ENCODE measurements at places on chromosomes 5 and 9.

GRCh38 chr9:81789721-81790120 is 100.4 kb upstream of the TLE1 start:
- DNase-seq: no peak

DNA sequence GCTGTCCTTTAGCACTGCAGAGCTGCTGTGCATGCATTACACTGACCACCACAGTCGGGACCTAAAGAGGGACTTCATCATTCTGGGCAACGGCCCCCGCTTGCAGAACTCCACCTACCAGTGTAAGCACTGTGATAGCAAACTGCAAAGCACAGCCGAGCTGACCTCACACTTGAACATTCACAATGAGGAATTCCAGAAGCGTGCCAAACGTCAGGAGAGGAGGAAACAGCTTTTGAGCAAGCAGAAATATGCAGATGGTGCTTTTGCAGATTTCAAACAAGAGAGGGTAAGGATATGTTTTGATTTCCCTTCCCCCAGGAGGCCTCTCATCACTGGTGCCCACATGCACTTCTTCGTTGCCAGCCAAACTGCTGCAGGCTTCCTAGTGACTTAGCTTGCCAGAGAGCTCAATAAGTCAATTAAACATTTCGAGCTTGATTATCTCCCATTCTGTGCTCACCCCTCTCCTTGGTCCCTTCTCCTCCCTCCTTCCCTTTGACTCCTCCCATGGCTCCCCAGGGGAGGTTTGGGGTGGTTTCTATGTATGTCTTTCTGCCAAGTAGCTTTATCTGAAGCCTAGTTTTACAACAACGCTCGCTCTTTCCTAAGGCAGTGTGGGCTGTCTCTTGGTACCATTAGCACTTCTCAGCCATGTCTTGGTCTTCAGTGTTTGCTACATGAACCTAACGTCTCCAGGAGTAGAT is 66.7 kb downstream of the ZNF462 start:
- no peak for DNase-seq

DNA sequence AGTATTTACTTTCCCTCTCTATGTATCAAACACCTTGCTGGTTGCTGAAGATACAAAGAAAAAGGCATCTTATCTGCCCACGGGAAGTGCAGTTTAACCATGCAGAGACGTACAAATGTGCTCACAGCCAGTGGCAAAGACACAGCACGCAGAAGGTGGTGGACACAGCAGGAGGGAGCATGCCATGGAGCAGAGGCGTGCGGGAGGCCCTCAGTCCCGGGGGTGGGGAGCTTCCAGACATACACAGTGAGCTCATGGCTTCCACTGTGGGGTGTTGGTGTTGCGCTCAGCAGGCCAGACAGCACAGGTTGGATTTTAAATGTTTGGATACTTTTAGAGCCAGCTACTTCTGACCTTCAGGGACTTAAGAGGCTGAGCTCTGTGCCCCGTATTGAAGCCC is 8.8 kb upstream of the BARX1 start:
- DNase-seq: no peak

DNA sequence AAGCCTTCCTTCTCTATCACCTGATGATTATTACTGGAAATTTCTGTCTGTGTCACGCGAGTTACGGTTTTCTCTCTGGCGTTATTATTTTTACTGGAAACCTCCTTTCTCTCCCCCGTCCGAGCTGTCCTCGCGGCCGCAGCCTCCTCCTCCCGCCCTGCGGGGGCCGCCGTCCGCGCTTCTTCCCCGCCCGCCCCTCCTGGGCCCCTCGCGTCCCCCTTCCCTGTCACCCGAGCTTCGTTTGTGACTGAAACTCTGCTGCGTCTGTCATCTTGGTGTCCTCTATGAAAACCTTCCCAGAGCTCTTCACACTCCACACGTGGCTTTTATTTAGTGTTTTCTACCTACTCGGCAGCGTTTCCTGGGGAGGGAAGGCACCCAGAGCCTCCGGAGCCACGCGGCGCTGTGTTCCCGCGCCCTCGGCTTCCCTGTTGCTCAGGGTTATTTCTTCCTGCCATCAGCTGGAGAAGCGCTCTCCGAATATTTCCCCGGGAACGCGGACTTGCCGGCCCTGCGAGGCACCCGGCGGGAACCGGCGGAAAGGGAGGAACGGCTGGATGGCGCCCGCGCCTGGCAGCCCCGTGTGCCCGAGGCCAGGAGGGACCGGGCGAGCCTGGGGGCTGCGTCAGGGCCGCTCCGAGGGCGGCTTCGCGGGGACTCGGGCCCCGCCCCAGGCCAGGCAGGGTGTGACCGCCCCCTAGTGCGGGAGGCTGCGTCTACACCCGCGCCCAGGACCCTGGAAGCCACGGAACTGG is 33.9 kb downstream of the TRIP13 start:
- DNase-seq: no peak

DNA sequence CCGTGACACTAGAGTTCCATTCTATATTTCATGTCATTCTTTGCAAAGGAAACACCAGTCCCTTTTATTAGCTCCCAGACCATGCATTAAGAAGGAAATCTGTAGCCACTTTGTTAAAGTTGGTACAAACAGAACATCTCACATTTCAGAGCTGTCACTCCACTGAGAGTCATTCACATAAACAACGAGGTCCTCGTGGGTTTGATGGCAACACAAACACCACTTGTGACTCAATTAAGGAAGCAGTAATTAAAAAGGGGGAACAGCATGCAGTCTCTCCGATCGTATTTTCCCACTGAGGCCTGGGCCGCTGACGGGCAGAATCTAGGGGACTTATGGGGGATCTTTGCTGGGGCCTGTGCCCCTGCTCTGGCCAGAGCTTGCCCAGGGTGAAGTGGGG is 94.2 kb upstream of the ZNF618 start:
- DNase-seq: no peak

GRCh38 chr9:126809068-126809467 is 4.2 kb downstream of the ZBTB43 start:
- no peak for DNase-seq

DNA sequence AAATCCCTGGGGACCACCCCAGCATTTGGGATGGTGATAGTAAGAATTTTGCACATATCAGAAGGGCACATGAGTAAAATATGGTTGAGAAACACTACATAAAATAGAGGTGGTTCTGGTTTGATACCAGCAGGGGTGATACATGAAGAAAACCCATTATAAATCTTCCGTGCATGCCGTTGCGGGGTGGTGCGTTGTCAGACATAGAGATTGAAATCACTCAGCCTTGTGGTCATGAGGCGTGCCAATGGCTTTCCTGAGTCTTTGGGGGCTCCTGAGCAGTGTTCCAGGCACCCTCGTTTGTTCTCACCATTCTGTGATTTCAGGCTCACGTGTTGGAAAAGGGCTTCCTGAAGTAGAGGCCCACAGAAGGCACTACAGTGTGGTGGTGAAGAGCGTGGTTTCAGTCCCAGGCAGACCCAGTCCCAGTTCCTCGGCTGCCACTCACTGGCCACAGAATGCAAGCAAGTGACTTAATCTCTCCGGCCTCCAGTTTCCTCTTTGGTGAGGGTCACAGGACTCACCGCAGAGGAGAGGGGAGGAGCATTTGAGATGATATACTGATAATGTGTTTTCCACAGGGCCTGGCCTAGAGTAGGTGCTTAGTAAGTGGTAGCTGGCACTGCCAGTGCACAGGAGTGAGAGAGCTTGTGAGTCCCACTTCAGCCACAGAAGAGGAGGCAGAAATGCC is 20.5 kb upstream of the GLRX start:
- DNase-seq: peak; percentile 35

GRCh38 chr5:121628783-121629182 is 222.9 kb upstream of the FTMT start:
- DNase-seq: no peak

DNA sequence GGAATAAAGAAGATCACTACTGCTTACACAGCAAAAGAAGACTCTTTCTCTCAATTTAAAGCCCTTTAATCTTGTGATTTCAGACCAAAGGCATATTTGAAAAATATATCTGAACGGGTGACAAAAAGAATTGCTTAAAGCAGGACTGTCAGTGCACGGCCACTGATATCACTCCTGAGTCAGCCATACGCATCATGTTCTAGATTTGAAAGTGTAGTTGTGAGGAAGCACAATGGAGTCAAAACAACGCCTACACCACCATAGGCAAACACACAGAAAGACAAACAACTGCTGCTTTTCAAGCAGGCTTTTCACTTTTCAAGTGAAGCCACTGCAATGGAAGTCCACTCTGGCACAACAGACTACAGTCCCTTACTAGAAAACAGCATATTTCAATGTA is 141.7 kb downstream of the AUH start:
- DNase-seq: no peak

GRCh38 chr5:61768692-61769281 is 436.7 kb downstream of the ZSWIM6 start:
- DNase-seq: no peak

DNA sequence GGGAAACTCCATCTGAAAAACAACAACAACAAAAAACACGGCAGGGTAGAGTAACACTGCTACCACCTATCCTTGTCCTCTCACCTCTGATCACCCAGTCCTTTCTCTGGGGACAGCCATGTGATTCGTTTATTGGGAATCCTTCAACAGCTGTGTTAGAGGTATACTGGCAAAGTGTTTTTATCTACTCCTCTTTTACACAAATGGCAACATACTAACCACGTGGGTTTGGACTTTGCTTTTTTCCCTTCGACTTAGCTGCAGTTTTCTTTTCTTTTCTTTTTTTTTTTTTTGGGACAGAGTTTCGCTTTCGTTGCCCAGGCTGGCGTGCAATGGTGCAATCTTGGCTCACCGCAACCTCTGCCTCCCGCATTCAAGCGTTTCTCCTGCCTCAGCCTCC is 11.2 kb upstream of the SET start:
- no peak for DNase-seq

GRCh38 chr9:4922730-4923129 is 62.3 kb upstream of the JAK2 start:
- no peak for DNase-seq

GRCh38 chr9:82797534-82797933 is 265.4 kb downstream of the RASEF start:
- DNase-seq: no peak

GRCh38 chr9:12538842-12539579 is 154.2 kb upstream of the TYRP1 start:
- DNase-seq: no peak

DNA sequence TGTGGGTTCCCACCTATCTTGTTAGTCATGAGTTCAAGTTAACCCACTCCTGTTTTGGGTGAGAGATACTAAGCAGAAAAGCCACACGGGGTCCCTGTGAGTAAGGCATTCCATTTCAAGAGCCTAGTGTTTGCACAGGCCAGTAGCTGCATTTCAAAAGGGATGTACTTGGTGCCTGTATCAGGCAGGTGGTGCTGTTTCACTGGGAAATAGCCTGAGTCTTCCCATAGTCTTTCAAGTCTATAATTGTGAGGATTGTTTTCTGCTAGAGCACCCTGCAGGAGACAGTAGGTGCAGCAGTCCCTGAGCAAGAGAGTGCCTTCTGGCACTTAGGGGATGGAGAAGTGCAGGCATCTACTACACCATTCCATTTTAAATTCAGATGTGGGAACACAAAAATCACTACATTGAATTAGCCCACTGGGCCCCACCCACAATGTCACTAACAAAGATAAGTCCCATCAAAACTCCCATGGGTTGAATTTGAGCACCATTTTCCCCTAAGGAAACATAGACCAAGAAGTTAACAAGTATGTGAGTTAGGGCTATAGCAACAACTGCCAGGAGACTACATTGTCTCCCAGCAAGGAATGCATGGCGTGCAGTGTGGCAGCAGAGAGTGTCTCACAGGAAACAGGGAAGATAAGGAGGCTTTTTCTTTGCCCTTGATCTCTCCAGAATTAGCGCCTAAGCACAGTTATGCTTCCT is 263.2 kb downstream of the COX7C start:
- DNase-seq: no peak

DNA sequence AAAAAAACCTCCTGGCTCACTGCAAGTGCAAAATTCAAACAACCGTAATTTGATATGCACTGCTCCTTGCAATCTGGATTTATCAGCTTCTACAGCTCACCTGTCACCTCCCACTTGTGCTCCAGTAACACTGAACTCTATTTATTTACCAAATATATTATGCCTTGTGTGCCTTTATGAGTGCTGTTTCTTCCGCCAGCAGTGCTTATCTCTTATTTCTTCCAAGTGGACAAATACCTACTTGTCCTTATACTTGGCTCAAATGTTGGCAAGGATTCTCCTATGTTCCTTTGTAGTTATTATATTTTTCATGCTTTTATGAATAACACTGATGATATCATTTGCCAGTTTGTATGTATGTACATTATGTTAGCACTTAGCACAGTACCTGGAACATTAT is 145.7 kb upstream of the ARRDC3 start:
- no peak for DNase-seq

- no peak for DNase-seq
Measured at GRCh38 chr9:106751681-106752080, 111.3 kb upstream of the ZNF462 start.

GRCh38 chr5:133809801-133810200 is 158.6 kb downstream of the C5orf15 start:
- DNase-seq: no peak

GRCh38 chr5:20248118-20248517 is 260.1 kb upstream of the CDH18 start:
- no peak for DNase-seq

DNA sequence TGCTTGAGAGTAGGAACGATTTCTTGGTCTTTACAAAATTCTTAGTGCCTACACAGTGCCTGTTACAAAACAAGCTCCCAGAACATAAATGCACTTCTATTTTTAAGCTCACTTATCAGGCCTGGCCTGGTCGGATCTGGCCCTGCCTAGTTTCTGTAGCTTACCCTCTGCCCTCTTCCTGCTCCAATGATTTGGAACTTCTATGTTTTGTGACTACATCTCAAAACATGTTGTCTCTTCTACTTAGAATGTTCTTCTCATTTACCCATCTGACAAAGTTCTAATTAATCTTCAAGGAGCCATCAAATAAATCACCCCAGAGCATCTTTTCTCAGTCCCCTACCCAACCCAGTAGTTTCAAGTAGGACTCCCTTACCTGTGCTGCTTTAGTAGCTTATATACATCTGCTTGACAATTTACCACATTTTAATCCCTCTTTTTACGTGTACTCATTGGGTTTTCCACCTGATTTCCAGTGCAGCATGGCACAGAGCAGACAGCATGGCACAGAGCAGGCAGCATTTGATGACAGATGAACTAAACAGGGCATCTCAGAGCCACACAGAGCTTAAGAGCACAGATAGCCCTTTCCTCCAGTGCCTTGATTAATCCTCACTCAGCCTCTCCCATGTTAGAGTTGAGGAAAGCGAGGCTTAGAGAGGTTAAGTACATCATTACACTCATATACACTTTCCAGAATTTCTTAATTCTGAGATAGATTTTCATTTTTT is 171.9 kb downstream of the MAPKAP1 start:
- DNase-seq: no peak

DNA sequence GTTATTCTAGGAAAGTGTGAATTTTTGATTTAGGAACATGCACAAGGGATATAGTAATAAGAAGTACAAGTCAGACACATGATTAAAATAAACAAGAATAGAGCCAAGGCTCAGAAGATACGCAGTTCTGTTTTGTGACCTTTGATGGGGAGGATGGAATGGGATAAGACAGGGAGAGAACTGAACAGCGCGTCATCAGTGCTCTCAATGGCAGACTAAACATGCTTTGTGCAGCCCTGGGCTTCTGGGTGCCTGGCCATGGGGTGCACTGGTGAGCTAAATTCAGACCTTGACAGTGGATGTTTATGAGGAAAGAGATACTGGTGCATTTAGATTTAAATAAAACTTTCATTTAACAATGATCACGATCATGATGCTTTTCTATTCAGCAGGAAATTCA is 309.7 kb downstream of the ARHGEF28 start:
- no peak for DNase-seq
